ENCODE measurements at places on chromosomes 5 and 9.

GRCh38 chr9:89414670-89415324 is 83.1 kb downstream of the SEMA4D start:
- no peak for DNase-seq

DNA sequence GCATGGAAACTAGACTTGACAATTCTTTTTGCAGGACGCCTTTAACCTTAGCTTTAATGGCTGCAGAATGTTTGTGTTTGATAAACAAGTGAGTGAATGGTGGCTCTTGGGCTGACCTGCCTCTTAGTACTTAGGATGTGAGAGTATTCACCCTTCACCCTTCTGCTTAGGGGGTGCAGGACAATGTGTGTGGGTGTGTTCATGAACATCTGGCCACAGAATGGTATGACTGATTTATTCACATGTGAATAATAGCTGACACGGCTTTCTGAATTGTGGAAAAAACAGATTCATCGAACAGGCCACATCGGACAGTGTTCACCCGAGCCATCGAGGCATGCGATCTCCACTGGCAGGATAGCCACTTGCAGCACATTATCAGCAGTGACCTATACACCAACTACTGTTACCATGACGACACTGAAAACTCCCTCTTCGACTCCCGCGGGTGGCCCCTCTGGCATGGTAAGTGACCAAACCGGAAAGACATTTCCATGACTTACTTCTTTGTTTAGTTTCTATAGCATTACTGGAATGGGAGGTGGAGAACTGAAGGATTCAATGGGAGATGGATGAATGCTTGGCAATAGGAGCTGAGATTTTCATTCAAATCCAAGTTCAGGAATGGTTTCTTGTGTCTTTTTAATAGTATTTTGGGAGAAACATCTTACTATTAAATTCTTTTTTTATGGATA is 193.6 kb downstream of the ZSWIM6 start:
- no peak for DNase-seq

DNA sequence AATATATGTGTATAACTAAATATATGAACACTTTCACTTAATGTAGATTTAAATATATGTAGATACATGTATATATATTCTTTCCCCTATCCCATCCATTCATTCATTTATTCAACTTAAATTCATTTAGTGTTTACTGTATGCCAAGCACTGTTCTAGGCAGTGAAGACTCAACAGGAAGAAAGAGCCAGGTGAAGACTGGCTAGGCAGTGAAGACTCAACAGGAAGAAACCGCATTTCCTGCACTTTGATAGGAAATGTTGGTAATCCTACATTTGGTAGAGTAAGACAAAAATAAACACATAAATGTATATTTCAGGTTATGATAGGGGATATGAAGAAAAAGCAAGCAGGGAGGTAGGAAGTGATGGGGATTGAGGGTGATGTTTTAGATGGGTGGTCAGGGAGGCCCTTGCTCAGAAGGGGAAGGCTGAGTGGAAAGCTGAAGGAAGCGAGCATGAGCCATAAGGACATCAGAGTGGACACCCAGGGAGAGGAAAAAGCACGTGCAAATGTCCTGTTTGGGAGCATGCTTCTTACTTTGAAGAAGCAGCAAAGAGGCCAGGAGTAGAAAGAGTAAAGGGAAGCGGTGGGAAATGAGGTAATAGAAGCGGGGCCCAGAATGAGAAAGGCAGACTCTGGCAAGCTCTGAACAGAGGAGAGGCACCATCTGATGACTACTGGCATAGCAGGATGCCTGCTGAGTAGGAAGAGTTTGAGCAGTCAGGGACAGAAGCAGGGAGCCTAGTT is 227.8 kb upstream of the MAP3K1 start:
- no peak for DNase-seq

- no peak for DNase-seq
These were observed 280.8 kb downstream of the CDH10 start for GRCh38 chr5:24363789-24364481.

DNA sequence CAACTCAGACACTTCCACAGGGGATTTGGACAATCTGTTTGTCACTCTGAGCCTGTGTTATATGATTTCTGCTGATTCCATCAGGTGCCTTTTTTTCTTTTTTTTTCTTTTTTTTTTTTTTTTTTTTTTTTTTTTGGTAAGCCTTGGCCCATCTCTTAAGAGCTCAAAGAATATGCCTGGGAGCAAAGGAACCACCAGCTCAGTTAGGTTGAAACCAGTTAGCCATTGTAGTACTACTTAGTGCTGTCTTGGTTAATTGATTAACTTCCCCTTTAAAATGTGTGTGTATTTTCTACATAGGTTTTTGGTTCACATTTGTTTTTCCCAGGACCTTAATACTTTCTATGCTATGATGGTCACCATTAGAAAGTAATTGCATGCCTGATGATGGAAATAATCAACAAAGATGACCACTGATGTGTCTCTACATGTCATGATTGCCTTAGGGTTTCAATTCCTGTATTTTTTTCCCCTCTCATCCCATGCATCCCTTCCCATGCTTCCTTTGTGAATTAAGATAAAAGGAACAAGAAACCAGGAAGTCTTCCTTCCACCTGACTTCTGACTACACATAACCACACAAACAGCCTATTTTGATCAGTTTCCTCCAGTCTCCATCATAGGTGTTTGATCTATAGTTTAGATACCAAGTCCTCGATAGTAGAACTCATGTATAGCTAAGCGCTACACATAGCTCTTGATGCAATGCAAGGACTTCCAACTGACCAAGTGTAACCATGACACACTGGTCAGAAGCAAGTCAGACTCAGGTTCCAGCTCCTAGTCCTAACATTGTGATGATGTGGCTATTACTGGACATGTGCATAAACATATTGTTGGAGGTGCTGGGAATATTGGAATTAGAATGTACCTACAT is 306.1 kb downstream of the EFNA5 start:
- DNase-seq, result no peak

DNA sequence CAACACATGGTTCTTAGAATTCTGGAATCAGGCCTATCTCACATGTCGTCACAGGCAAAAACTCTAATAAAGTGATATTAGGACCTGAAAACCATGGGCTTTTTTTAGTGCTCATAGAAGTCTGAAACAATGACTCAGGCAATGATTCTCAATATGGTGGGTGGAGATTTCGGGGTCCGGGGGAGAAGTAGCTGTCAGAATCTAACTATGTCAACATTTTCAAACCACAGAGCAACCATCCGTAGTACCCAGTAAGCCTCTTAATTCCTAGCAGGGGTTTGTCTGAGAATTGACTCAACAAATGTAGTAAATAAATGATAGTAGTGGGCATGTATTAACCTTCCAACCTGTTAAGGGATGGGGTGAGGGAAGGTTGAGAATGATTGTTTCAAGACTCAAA is 2.6 kb downstream of the AMACR start:
- no peak for DNase-seq
